H54 (cell line): ENCODE measurements at places on chromosomes 4 and X.
A peak's percentile ranks its signal among the peaks of the same experiment; 100 is the strongest.

DNA sequence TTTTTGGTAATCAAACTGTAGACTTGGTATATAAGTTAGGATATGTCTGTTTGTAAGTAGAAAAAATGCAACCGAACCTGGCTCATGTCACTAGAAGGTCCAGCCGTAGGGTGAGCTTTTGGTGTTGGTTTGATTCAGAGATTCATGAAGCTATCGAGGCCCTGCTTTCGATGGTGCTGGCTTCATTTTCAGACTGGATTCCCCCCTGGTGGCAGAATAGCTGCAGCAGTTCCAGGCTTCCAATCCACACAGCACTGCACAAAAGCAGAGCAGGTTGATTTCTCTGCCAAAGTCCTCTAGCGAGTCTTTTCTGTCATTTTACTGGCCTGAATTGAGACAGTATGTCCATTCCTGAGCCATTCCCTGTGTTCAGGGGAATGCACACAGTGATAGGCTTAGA, 33.1 kb downstream of the PDK3 start:
- no peak for DNase-seq

- DNase-seq: no peak
Measured at GRCh38 chr4:11483046-11483445, 54.4 kb upstream of the HS3ST1 start.

DNA sequence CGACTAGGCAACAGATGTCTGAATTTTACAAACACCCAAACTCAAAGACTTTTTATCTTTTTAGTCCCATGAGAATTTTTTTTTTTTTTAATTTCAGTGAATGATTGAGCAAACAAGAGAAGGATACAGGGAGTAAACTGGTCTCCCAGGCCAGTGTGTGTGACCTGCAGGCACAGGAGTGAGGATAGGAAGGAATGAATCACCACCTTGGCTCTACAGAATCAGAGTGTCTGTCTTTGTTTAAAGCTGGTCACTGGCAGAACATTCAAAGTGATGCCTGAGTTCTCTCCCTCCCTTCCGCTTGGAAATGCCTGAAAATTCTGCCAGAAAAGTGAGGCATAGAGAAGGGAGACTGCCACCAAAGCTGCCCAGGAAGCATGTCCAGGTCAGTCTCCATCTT, 69.5 kb downstream of the PARM1 start:
- no peak for DNase-seq

DNA sequence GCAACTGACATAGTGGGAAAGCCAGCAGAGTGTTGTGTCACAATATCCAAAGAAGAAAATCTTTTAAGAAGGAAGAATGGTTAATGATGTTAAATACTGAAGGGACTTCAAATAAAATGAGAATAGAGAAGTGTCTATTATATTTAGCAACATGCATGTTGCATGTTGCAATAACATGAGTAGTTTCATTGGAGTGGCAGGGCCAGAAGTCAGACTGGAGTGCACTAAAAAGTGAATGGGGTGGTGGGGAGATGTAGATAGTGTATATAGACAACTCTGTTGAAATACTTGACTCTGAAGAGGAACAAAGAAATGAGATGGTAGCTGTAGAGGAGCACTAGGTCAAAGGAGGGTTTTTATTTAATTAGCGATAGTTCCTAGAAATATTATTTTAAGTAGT, 9.5 kb upstream of the AMMECR1 start:
- DNase-seq: no peak

DNA sequence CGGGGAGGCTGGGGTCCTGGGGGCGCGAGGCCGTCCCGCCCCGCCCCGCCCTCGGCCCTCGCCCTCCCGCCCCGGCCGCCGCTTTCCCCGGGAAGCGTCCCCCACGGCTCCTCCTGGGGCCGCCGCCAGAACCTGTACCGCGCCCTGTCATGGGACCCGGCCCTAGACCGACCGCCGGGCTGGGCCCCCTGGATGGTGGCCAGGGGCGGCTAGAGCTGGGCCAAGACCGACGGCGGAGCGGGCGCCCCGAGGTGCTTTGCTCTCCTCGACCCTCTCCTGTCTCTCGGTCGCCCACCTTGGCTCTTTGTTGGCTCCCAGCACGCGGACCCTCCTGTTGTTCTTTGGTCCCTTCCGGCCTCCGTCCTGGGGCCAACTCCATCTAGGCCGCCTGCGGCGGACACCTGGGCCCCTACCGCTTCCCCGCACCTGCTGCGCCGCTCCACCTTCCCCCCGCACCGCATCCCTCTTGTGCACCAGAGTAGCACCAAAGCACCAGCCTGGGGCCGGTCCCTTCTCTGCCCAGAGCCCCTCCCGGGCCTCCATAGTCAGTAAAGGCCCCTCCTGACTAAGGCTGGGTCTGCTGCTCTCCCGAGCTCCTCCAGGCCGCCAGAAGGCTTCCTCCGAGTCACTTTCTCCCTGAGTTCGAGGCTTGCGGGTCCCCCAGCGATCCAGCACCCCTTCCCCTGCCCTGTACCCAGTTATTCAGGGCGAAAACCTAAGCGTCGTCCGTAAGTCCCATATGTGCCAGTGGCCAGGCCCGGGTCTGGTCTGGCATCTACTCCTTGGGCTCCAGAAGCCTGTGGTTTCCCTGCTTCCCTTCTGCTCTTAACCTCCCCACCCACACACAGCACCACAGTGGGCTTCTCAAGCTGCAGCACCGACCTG, 587 bp downstream of the TACC3 start:
- DNase-seq: no peak

DNA sequence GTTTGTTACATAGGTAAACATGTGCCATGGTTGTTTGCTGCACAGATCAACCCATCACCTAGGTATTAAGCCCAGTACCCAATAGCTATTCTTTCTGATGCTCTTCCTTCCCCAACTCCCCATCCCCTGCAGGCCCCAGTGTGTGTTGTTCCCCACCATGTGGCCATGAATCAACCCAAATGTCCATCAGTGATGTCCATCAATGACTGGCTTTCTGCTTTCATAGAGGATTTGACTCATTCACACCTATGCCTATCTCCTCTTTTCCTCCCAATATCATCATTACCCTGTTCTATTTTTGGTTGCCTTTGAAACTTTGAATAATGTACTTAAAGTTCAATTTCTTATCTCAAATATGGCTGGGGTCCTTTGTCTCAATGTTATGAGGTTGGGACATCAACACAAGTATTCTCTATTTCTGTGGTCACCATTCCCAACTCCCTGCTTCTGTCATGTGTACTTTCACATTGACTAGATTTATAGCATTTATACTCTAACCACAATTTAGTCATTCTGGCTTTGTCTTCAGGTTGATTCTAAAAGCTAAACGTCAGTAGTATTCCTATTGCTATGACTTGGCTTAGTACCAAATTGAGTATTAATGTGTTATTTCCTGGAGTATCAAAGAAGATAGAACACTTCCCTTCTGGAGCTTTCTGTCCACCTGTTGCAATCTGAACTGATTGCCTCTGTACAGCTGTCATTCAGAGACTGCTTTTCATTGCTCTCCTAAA, 107.2 kb downstream of the TAB3 start:
- DNase-seq: no peak

DNA sequence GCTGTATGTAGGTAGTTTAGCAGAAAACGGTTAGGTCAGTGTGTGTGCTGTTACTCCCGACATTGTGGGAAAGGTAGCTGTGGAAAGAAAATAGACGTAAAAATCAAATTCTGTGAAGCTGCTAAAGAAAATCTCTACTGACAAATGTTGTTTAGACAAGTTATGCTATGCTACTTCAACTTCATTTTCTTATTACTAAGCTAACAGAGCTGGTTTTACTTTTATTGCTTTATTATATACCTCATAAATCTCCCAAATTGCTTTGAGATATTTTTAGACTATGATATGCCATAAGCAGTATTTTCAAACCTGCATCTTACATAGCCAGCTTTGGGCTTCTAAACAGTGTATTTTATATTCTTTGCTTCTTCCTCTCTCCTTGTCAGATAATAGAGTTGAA, 108.2 kb upstream of the PACRGL start:
- no peak for DNase-seq

DNA sequence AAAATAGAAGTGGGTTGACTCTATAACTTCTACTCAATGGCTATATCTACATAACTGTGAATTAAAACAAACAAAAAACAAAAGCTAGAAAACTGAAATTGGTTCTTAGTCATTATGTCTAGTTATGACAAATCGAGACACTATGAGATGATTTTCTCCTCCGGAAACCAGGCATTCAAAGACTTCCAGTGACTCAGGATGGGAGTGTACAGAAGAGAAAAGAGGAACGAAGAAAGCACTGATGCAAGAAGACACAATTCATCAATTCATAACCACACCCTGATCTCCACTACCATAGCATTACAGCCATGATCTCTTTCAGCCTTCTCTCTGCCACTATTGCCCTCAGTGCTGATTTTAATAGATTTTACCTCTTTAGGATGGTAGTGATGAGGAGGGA, 253.6 kb downstream of the CBLL2 start:
- DNase-seq: no peak

- no peak for DNase-seq
Measured at GRCh38 chr4:10040049-10040892, 19.0 kb upstream of the SLC2A9 start.

DNA sequence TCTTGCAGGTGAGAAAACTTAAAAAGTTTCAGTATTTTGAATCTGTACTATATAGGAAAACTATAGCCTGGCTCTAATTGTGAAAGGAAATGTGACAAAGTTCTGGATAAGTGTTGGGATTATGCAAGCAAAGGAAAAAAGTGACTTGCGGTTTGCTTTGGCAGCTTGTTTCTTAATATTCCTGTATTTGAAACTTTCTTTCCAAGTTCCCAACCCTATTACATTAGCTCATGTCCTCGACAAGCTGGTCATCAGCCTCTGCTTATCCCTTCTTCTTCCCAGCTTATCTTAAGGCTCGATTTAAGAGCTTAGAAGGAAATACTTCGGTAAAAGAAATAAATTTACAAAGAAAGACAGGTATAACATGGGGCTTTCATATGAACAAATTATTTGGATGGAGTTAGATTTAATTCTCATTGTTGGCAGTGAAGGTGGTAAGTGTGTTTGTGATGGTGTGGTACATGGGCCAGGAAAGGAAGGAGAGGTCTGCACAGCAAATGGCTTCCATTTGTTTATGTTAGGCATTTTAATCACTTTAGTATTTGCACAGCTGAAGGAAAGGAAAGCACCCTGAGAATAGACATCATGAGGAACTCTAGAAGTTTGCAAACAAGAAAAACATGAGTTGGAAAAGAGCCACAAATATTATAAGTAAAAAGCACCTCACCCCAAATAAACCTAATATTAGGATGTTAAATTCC, 5.1 kb upstream of the MYOZ2 start:
- no peak for DNase-seq

DNA sequence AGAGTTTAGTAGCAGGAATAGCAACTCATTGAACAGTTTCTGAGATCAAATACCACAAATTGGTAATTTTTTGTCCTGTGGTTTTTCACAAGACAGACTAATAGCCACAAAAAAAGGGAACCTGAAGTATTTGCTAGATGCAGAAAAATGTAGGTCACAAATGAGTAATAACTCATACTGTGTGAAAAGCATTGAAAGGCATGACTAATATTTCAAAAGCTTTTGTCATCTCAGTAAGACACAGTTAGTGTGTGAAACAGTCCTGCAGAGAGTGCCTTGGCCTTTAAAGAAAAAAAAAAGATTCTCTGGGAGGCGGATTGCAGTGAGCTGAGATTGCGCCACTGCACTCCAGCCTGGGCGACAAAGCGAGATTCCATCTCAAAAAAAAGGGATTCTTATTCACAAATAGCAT, 31.4 kb upstream of the SLC25A31 start:
- peak; percentile 8 for DNase-seq

- DNase-seq: no peak
Measured at GRCh38 chr4:123506011-123506695, 109.6 kb downstream of the SPRY1 start.
